Stimulated activated CD8-positive, alpha-beta memory T cell treated with anti-CD3 and anti-CD28 coated beads, Interleukin-15, amount 100 ng/mL, for 24 hours (primary cell): ENCODE measurements at places on chromosomes 6 and 20.

DNA sequence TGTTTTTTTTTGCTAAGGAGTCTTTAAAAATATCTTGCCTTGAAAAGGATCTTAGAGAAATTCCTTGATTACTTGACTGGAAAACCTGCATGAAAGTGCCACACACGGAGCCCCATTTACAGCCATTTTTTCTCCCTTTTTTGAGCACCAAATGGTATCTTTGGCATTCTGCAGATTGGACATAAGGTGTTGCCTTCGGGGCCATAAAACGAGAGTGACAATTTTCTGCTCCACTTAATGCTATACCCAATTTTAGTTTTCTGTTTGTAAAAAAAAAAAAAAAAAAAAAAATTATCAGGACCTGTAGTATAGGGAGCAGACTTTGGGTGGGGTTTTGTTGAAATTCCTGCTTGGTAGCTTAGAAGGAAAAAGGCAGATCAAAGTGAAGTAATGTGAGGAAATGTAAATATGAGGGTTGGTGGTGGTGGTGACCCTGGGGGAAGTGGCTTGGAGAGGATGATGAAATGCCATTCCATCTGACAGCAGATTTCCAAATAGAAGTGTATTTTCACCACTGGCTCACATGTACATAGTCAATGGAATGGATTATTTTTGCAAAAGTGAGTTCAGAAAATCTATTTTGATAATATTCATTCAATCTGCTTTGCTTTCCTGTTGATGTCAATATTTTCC is 212.1 kb upstream of the SOX4 start:
- DNase-seq: no peak

GRCh38 chr6:37517411-37517812 is 17.7 kb upstream of the CCDC167 start:
- DNase-seq: no peak

DNA sequence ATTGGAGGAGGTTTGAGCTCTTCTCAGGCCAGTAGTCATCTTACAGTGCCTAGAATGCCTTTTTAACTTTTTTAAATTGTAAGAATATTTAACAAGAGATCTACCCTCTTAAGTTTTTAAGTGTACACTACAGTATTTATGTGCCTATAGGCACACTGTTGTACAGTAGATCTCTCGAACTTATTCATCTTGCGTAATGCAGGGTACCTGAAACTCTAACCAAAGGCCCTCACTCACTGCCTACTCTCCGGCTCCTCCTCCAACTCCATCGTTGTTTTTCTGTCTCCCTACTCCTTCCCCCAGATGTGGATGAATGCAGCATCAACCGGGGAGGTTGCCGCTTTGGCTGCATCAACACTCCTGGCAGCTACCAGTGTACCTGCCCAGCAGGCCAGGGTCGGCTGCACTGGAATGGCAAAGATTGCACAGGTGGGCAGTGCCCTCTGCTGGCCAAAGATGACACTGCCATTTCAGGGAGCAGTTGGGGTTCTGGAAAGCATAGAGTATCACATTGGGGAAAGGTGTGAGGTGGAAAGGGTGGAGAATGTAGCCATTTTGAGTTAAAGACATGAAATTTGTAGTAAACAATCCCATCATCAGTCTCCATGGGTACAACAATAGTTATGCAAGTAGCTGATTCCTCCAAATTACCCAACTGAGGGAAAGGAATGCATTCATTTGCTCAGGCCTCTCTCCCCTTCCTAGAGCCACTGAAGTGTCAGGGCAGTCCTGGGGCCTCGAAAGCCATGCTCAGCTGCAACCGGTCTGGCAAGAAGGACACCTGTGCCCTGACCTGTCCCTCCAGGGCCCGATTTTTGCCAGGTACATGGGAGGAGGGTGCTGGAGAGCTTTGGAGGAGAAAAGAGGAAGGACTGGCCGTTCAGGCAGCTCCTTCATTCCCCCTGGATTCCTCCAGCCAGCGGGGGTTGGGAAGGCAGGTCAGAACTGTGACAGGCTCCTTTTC is 18.4 kb upstream of the ZNF76 start:
- peak; percentile 55 for DNase-seq

DNA sequence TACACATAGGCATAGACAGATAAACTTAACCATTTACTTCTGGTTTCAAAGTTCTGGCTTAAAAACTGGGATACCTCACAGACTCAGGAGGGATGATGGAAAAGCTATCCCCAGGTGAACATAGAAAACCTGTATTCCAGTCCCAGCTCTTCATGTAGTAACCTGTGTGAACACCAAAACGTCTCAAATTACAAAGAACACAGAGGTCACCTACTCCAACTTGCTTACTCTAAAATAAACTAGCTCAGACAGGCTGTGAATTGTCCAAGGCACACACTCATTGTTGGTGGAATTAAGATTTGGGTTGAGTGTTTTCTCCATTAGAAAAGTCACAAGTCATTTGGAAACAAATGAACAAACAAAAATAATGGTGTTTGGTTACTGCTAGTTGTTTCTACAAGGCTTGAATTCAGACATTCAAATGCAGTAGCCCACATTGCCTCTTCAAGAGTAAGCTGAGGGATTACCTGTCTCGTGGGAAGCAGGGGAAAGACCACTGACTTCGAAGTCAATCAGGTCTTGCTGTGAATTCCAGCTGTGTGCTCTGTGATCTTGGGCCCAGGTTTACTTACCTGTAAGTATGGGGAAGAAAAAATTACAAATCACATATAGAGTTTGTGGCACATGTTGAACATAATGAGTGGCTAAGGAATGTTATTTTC is 48.2 kb upstream of the LRRC1 start:
- no peak for DNase-seq

GRCh38 chr6:34585108-34585507 is 29.0 kb upstream of the SPDEF start:
- DNase-seq: no peak

- DNase-seq: no peak
Observed at GRCh38 chr20:59948212-59948611, 8.0 kb downstream of the FAM217B start.

- DNase-seq: no peak
Observed at GRCh38 chr6:48505621-48506020, 394.6 kb upstream of the PTCHD4 start.

DNA sequence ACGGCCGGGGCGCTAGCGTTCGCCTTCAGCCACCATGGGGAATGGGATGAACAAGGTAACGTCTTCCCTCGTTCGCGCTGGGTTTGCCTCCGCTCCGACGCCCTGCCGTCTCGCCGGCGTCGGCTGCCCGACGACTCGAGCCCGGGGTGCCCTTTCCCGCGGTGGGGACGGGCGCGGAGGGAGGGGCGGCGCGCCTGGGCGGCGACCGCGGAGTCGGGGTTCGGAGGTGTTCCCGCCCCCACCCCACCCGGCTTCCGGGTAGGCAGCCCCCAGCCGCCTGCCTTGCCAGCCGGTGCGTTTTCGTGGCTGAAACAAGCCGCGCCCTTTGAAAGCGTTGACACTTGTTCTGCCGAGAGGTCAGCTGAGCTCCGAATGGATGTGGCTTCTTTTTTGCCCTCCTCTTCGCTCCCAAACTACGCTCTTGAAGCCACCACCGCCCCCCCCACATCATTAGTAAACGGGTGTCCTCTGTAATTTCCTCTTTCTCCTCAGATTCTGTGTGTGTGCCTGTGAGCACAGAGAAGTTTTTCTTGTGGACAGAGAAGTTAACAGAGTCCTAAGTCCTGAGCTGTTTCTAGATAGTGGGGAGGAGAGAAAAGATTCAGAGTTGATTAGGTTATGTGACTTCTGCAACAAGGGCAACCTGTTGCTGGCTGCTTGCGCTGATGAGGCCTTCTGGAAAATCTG is 362 bp downstream of the DUSP22 start:
- peak; percentile 50 for DNase-seq

DNA sequence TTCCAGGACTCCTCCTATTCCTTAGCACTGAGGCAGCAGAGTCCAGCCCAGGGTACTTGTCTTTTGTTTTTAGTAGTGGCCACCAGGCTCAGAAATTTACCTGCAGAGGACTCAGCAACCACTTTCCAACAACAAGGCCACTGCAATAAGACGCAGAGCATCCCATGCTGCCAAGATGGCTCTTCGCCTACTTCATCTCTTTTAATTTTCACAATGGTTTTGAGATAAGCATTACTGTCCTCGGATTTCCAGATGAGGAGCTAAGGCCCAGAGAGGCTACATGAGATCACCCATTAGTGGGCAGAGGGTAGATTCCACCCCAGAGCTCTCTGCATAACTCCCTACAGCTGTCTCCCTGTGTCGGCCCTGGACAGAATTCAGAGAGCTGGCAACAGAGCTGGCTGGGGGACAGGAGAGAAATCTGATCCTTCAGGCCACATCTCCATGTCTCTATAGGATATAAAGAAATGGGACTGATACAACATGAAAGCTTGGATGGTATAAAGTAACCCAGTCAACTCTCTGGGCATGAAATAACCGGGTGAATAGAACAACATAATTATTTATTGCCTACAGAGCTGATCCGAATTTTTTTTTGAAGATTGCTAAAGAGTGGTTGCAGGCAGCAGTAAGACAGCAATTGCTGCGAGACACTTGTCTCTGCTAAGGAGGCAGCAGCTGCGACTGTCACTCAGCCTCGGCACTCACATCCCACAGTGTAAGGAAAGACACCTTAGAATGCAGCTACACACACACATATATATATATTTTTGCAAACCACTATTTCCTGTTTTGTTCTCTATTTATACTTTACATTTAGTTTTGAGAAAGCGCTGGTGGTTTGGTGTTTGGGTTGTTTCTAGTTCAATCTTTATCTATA is 37.2 kb downstream of the SCML4 start:
- no peak for DNase-seq

DNA sequence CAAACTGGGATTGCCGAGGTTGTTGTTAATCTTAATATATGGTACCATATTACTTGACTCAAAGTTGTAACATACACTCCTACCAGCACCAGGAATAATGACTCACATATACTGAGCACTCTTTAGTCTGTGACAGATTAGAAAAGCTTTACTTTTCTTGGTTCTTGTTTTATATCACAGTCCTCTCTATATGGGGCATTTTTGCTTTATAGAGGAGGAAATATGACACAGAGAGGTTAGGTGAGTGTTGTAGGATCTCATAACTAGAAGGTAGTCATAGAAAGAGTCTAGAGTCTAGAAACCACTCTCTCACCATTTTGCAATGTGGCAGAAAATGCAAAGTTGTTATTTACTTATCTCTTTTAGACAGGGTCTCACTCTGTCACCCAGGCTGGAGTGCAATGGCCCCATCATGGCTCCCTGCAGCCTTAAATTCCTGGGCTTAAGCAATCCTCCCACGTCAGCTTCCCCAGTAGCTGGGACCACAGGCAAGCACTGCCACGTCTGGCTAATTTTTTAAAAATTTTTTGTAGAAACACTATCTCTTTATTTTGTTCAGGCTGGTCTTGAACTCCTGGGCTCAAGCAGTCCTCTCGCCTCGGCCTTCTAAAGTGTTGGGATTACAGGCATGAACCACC is 13.4 kb downstream of the TRIM38 start:
- DNase-seq: no peak

- no peak for DNase-seq
Observed at GRCh38 chr6:147438758-147439528, 69.5 kb upstream of the SAMD5 start.

DNA sequence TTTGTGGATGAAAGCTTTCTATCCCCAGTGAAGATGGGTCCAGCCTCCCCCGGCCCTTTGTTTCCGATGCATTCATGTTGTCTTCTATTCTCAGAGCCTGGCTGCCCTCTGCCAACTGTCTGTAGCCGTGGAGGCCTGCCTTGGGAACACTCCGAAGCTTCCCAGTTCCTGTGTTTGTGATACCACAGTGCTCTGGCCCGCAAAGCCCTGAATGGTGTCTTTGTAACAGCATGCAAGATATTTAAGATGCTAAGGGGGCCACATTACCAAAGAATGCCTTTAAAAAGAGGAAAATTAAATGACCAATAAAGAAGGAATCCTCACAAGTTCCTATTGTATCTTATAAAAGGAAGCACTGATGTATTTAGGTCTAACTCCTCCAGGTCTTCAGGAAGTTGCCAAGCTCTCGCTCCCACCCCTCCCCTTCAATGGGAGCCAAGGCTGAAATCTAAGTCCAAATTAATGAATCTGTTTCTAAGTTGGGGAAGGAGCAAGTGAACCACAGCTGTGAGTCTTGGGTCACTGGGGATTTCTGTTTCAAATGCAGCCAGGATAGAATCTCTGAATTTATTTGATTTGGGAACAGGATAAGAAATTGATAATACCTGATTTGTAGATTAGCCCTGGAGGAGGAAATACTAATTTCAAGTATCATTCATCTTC is 596.1 kb downstream of the QKI start:
- no peak for DNase-seq

DNA sequence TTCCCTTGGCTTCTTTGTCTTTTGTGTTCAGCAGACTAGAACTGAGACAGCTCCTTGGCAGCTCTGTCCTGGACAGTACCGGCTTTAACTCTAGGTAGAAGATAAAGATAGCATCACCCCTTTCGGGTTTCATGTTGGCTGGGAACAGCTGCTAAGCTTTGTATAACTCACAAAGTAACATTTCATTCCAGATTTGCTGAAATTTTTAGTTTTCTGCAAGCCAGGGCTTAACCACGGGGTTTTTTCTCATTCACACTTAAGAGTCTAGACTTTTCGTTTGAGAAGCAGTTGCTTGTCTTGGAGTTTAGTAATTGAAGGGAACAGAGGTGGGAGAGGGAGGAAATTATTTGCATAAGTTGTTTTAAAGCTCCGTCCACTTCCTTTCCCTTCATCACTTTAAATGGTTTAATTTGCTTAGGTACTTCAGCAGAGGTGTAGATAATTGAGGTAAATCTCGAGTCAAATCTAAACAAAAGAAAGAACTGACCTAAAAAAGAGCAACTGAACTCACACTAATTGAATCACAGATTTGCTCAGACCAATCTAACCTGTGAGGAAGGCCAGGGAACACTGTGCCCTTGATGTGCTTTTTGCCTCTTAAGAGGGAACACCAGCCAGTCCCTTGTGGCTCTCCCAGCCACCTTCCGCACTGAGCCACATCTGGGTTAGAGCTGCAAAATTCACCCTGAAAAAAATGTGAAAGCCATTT is 48.3 kb downstream of the RREB1 start:
- no peak for DNase-seq

DNA sequence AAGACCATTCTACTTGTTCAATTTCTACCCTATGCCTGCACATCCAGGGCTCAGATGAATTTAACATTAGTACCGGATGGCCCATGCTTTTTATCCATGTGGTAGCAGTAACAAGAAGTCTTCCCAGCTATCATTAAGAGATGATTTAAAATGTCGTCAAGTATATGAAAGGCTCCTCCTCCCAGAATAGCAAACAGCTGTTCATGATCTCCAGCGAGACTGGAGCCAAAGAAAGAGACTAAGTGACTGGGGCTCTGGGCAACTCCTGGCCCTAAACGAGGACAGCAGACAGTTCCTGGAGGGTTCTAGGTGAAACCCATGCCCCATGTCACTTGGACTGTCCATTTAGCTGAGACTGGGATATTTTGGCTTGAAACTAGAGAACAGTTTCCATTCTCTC is 160.8 kb downstream of the CDC5L start:
- DNase-seq: no peak

- no peak for DNase-seq
Observed at GRCh38 chr20:47347661-47348435, 8.7 kb downstream of the ZMYND8 start.

GRCh38 chr6:31597006-31597405 is 4.2 kb upstream of the NCR3 start:
- no peak for DNase-seq
